ENCODE measurements at places on chromosomes 3 and 15.

DNA sequence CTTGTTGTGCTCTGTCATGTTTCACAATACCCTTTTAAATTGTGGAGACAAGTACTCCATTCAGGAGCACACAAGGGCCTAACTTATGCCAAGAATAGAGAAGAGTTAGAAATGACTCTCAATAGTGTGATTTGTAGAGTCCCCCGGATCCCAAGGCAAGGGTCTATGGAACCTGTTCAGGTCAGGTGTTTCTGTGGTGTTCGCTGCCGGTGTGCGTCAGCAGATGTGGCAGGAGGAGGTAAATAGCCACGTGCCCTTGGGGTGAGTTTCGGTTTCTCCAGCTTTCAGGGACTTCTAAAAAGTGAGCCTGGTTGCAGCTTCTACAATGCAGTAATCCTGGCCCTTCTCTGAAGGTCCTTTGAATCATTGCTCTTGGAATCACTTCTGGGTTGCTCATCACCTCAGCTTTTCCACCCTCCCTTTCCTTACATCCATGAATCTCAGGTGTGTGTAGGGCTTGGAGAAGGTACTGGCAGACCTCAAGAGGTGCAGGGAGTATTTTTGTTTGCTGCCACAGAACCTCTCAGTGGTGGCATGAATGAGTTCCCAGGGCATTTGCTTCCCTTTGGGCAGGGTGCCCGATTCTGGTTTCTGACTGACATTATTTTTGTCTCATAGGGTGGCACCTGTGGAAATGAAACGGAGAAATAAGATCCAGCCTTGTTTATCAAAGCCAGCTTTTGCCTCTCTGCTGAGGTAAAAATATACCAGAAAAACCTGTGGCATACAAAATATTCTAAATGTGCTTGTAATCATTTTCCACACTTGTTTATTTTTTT lies 7.3 kb downstream of the ST3GAL6 start:
- DNase-seq = no peak

DNA sequence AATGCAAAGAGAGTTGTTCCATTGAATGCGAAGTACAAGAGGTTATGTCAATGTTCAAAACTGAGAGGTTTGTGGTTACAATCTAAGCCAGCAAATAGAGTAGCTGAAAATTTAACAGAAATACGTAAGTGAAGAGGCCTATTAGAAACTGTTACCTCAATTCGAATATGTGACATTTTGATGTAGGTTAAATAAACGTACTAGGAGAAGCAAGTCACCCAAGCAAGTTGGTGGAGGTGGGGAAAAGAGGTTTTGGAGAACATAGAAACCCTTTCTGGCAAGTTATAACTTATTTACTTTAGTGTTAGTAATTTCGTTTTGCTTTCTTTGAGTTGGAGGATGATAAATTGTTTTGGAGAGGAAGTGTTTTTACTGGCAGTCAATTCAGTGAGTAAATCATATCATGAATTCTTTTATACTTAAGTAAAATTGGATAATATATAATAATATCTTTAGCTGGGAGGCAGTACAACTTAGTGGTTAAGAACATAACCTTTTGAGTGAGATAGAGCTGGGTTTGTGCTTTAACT lies 91.2 kb upstream of the NAALADL2 start:
- DNase-seq = peak; percentile 9

- no peak for DNase-seq
Measured at GRCh38 chr15:75109736-75110130, 86.3 kb downstream of the PPCDC start.

GRCh38 chr15:63858881-63859280 lies 25.1 kb upstream of the HERC1 start:
- DNase-seq = no peak

- no peak for DNase-seq
Measured at GRCh38 chr15:72796210-72796514, 12.6 kb upstream of the ADPGK start.

DNA sequence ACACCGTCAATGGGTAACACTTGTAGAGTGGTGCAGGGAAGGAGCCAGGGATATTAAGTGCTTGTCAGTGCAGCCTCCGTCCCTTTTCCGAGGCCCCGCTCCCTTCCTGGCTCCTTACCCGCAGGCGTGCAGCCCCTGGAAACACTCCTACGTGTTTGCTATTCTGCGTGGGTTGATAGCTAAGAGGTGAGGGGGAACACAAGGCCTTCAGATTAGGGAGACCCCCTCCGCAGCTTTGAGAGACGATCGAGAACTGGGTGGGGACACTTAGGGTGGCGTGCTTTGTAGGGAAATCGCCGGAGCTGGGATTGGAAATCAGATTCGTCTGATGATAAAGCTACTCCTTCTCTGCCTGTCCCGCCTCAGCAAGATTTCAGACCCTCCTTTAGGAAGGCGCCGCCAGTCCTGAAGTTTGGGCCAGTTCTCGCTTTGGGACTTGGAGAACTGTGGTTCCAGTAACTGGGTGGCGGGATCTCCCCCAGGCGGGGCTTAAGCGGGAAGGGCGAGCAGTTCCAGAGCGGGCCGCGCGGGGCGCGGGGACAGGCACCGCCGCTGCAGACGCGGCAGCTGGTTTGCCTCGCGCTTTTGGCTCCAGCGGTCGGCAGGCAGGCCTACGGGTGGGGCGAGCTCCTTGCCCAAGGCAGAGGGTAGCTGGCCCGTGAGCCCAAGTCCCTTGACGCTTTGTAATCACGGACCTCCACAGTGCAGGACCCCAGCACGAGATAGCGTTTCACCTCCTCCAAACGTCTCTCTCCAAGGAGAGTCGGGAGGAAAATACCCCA lies 8.0 kb upstream of the FAM107A start:
- peak; percentile 87 for DNase-seq

- no peak for DNase-seq
Measured at GRCh38 chr15:46753946-46754345, 963.4 kb upstream of the SEMA6D start.

GRCh38 chr15:88166082-88166993 lies 90.2 kb downstream of the NTRK3 start:
- peak; percentile 51 for DNase-seq

DNA sequence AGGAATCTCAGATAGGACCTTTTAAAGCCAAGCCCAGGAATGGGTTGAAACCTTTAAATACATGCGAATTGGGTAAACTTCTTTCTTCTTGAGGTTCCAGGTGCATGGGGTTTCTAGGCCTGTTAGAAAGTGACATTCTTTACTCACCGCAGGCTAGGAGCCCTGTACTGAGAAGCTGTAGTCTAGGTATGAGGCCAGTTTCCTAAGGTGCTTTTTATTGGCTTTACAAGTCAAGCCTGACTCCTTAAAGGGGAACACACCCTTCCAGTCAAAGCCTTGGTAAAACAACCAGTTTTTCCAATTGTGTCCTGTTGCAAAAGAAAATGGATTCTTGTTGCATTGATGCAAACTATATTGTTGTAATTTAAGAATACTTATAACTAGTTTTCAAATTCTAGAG lies 76.1 kb upstream of the ATP11B start:
- DNase-seq = no peak

DNA sequence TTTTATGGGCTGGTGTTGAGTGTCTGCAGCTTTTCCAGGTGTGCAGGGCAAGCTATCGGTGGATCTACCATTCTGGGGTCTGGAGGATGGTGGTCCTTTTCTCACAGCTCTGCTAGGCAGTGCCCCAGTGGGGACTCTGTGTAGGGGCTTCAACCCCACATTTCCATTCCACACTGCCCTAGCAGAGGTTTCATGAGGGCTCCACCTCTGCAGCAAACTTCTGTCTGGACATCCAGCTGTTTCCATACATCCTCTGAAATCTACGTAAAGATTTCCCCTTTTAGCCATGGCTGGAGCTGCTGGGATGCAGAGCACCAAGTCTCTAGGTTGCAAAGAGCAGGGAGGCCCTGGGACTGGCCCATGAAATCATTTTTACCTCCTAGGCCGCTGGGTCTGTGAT lies 11.6 kb downstream of the RFX7 start:
- no peak for DNase-seq

GRCh38 chr3:100149713-100150415 lies 35.6 kb upstream of the FILIP1L start:
- DNase-seq = no peak

GRCh38 chr3:143172795-143173145 lies 53.2 kb downstream of the CHST2 start:
- no peak for DNase-seq

DNA sequence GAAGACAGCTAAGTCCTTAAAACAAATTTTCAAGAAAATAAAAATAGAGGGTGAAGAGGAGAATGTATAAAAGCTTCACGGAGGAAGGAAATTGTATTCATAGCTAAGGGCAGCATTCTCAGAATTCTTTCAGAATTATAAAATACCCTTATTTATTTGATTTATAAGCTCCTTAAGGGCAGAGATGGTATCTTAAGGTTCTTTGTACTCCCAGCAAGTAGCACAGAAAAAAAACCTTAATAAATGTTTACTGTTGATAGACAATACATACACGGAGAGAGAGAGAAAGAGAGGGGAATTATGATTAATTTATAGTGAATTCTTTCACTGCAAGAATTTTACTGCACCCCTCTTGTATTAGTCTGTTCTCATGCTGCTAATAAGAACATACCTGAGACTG lies 375.6 kb upstream of the CCDC54 start:
- DNase-seq = no peak
